ENCODE measurements at places on chromosomes 11 and 22.

GRCh38 chr11:1918436-1919315 lies 827 bp upstream of the TNNT3 start:
- no peak for DNase-seq

GRCh38 chr22:28025333-28025732 lies 106.3 kb upstream of the PITPNB start:
- DNase-seq: no peak

DNA sequence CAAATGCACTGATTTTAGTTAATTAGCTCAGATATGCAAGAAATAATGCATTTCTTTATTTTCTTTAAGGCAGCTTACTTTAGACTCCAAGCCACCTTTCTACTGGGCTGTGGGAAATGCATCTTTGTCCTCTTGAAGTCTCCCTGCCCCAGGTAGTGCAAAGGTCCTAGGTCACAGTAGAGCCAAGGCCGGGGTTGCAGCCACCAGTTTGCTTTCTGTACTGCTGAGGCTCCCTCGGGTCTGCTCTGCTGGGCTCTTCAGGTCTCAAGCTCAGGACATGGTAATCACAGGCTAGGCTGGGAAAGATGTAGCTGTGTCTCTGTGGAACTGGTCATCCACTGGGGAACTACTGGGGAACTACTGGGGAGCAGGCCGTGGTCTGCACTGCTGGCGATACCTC lies 25.4 kb upstream of the THY1 start:
- no peak for DNase-seq

DNA sequence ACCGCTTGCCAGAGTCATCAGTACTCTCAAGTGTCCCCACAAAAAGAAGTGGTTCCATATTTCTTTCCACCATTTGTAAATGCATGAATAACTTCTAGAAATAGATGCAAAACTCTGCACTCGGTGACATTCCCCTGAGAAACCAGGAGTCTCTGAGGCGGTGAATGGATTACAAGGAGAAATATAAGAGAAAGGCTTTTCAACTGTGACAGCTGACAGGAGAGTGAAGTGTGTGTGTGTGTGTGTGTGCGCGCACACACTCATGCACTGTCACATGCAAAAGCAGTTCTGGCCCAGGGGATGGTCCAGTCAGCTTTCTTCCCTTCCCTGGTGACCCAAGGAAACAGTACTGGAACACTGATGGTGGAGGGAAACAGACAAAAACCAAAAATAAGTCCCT lies 710.0 kb downstream of the OPCML start:
- DNase-seq: no peak

- no peak for DNase-seq
Measured at GRCh38 chr22:24161909-24162308, 19.4 kb upstream of the SUSD2 start.

DNA sequence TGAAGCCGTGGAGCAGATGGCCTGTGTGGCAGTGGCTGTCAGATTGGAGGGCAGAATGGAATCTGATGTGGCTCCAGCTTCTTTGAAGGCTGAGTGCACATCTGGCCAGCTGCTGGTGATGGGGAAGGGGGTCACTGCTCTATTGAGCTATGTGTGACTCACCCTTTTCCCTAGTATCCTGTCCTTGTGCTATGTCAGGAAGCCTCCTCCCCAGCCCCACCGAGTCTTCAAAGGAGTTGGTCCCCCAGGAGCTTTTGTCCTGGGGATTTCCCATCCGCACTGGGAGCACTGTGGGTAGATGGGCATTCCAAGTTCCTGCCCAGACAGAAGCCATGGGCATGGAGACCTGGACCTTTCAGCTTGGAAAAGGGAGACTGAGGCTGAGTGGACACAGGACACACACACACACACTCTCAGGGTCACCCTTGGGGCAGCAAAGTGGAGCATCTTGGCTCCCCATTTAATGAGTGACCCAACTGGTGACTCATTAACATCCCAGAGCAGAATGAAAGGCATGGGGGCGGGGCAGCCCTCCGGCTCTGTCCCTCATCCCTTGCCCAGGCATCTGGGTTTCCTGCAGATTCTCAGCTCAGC lies 3.3 kb downstream of the SERPINH1 start:
- DNase-seq: no peak

DNA sequence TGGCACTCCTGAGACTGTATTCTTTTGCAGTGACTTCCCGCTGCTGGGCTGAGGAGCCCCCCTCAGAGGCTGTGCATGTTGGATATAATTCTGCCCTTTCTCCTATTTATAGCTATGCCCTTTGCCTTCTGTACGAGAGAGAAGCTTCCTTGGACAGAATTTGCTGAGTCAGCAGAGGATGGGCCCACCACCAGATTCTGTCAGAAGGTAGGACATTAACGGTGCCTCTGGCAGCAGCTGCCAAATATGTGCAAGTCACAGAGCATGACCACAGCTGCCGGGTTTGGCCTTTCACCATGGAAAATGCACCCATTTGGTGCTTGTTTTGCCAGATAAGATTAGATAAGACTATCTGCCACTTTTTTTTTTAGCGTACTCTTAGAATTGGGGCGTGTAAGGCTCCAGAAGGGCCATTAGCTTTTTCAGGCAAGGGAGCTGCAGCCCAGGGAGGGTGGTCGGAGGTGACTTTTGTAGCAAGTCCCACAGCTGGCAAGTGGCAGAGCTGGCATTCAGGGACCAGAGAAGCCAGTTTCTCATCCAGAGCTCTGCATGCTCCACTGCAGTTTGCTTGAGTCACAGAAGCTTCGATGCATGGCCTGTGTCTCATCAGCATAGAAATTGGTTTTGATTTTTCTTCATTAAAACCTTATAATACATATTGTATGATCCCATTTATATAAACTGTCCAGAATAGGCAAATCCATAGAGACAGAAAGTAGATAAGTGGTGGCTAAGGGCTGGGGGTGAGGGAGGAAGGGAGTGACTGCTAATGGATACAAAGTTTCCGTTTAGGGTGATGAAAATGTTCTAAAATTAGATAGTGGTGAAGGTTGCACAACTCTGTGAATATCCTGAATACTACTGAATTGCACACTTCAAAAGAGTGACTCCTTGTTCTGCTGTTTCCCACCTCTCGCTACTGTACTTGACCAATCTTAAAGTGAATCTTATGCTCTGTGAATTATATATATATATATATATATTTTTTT lies 15.8 kb downstream of the UPB1 start:
- DNase-seq: peak; percentile 93

DNA sequence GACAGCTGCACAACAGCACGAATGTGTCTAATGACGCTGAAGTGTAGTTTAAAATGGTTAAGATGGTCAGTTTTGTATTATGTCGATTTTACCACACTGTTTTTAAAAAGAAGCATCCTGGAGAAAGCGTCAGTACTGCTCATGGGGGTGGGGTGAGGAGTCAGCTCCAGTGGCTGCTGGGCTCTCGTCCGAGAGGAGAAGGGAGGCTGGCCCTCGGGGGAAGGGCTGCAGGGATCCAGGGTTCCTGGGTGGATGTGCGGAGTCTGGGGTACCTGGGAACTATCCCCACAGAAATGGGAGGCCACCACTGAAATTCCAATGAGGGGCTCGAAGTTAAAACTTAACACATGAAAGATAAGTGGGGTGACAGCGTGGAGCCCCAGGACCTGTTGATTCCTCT lies 11.9 kb downstream of the C11orf21 start:
- DNase-seq: no peak

DNA sequence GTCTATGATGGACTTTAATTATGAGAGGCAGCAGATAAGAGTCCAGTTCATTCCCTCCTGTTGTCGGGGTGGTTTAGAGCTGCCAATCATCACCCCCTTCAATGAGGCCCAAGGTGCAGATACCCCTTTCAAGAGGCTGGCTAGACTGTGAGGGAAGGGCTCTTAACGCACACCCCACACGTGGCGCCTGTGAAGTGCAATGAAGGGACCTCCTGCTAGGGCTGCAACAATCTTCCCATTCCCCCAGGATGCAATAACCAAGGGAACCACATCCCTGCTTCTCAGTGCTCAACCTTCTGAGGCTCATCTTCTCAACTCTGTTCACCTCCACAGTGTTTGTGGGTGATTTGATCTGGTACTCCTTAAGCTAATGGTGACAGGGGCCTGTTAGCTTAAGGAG lies 19.0 kb downstream of the TENM4 start:
- DNase-seq: no peak

DNA sequence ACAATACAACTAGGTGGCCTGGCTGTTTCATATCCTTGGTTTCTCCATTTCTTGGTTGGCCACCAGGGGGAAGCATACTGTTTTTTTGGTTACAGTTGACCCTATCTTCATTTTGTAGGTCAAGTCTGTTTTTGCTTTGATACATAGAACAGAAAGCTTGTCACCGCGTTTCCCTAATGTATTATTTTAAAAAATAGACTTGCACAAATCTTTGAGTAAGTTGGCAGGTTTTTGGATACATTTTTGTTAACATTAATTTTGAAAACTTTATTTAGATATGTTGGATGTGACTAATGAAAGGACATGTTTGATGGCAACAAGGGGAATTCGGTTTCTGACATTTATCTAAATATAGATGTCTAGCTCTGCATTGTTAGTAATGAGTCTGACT lies 3.0 kb downstream of the NCR3LG1 start:
- DNase-seq: peak; percentile 85
